Spleen (tissue), 13 donors: ENCODE measurements at places on chromosomes 6 and 20. TPM values are rescaled to one million over a fixed set of nuclear protein-coding genes. Genes with fewer than 3 reads are reported as not detected.
A peak's percentile ranks its signal among the peaks of the same experiment; 100 is the strongest.

GRCh38 chr6:169859978-169860703, 108.7 kb downstream of the ERMARD start:
- peak; percentile 54 for DNase-seq

GRCh38 chr6:63862486-63863198, 227.0 kb downstream of the PHF3 start:
- no peak for DNase-seq

DNA sequence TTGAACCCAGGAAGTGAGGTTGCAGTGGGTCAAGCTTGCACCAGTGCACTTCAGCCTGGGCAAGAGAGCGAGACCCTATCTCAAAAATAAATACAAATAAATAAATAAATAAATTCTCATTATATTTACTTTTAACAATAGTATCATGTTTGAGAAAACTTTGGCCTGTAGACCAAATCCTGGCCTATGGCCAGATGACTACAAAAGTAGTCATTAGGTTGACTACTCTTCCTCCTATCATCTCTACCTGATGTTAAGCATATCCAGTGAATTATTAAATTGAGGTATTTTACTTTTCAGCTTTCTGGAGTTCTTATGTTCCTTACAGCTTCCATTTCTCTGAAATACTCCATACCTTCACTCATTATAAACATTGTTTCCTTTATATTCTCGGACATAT, 280.6 kb downstream of the LAMA2 start:
- DNase-seq = no peak

DNA sequence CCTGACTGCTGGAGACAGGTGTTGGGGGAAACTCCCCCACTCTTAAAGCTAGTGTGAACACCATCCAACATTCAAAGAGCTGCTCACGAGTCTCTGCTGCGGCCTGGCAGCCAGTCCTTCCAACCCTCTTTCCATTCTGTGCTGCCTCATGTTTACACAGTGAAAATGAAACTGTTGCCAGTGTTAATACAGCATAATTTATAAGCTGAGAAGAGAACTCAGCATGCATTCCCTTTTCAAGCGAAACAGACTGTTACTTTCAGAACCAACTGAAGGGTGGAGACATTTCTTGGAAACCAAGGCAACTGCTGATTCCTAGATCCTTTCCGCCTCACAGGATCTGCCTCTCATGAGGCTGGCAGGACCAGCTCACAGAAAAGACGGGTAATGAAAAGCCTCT, 533.8 kb upstream of the ID4 start:
- no peak for DNase-seq

Gene MMP24
- 0.19 TPM for total RNA-seq

DNA sequence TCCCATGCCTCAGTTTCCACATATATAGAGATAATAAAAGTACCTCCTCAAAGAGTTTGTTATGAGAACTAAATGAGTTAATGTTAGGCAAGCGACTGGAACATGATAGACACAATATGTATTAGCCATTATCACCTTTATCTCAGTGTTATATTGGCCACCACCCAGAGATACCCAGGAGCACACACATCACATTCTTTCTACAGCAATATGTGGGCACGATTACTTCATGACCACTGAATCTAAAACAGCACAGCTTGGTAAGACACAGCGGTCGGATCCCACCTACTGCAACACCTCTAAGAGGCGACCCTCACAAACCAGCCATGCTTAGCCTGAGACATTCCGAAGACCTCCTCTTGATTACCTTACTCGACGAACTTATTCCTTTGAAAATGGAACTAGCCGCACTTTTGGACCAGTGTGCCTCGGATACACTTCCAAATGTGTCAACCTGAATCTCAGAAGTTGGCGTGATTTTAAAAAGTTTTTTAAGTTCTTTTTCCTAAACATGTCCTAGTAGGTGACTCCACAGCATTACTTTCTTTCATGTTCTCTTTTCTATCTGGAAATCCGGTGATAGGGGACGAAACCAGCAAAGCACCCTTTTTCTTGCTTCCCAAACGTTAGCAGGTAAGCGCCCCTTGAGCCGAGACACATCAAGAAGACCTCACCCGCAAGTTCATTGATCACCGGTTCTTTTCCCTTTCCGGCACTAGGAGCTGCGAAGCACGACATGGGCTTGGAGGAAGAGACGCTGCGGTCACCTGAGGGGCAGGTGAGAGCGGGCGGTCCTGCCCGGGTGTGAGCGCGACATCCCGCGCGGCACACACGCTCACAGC, 923 bp downstream of the GMDS start:
- no peak for DNase-seq

DNA sequence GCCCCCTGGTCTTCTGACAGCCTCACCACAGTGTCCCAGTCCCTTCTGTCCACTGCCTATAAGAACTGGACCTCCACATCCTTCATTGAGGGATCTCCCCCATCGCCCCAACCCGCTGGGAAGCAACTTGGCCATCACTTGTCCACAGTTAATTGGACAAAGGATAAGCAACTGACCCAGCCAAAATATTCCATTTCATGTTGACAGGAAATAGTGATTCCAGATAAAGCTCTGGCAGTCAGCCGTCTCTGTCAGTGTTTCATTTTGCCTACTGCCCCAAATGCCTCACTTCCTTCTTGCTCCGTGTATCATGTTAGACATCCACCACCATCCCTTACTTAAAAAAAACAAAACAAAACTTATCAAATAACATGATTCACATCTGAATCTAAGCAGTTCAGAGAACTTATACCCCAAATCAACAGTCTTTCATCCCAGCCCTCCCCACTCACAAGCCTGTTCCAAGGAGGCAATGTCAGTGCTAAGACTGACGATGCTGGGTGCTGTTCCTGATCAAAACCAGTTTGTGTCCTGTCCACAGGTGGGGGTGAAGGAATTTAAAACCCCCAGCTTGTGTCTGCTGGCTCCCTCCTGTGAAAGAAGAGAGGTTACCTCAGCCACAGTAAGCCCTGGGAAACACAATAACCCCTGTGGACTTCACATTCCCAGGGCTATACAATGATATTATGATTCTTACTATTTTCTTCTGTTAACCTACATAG, 162.5 kb downstream of the WDR27 start:
- no peak for DNase-seq

GRCh38 chr20:49751397-49751736, 37.7 kb upstream of the B4GALT5 start:
- no peak for DNase-seq

DNA sequence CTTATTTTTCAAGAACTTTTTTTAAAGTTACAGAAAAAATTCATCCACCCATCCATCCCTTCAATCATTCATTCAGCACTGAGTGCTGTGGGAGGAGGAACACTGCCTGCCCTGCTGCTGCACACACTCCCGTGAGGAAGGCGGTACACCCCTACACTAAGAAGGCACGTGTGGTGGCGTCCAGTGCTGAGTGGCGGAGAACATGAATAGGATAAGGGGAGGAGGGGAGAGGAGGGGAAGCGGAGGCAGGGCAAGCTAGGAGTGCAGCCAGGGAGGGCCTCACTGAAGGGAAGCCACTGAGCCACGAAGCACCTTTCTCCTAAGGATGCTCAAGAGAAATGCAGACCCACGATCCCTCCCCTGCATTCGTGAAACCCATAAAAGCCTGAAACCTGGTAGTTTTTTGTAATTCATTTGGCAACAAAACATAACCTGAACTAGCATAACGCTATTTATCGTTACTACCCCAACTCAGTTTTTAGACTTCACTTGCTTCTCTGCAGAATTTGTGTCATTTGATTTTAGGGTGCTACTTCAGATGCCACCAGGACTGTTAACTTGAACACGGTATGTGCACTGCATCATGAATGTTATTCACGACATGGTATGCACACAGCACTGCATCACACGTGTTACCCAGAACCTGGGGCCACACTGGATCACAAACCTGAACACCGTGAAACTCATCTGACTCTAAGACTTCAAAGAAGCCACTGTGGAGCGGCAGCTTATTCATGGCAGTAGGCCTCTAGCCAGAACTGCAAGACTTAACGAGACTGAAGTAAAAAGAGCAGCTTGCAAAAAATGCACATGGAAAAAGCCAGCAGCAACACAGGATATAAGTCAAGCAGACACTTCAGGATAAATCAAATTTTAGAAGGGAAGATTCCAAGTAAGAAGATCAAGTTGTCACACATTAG, 3.5 kb downstream of the RNASET2 start:
- peak; percentile 77 for DNase-seq

Gene ULBP1
- not detected for total RNA-seq

DNA sequence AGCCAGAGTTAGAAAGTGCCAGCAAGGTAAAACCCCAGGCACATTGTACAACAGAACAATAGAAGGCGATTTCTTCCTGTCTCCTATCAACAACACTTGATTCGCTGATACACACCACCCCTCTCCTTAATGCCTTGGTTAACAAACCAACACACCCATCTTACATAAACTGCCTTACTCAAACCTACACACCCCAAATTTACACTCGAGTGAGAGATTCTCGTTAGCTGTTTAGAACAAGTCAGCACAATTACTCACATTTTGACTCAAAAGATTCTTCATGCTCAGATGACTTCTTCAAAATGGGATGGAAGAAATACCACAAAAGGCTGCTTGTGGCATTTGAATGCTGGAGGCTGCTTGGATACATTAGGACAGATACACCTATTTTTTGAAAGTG, 80.0 kb upstream of the FOXQ1 start:
- no peak for DNase-seq
